Suppressor macrophage treated with lipopolysaccharide for 4 hours (primary cell): ENCODE measurements at places on chromosomes 7 and 10.

DNA sequence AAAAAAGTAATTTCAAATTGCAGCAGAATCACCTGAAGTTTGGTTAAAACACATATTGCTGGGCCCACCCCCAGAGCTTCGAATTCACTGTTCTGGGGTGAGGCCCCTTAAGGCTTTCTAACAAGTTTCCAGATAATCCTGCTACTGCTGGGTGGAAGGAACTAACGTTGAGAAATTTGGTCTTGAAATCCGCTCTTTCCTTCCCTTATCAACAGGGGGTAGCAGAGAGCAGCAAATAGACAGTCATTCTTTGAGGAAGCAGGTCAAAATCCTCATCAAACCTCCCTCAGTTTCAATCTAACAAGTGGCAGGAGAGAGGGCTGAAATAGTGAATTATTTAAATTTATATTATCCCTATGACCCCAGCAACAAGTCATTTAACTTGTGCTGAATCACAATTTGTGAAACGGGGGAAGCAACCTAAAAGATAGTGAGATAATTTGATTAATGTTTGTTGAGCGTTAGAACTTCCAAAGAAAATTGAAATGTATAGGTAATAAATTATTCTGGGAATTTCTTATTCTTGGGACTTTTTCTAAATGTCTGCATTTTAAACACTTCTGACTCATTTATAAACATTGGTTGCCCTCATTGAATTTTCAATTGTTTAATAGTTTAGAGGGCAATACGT is 21.7 kb upstream of the MALSU1 start:
- peak; percentile 81 for DNase-seq

DNA sequence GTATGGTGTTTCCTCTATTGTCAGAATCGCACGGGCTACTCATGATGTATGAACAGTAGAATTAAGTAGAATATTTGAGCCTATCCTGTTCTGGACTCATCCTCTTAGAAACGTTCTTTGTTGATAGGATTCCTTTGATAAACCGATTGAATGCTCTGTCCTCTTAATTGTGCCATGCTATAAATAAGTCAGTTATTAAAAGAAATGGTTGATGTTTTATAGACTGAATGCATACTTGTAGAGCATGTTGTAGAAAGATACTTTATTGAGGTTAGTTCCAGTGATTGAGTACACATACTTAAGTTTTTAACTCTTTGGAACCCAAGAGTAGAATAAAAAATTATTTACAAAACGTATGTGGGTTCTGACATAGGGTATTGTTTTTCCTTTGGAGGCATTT is 54.9 kb upstream of the HBP1 start:
- no peak for DNase-seq

GRCh38 chr7:92840316-92840715 is 3.9 kb upstream of the CDK6 start:
- no peak for DNase-seq

- no peak for DNase-seq
Observed at GRCh38 chr10:110758128-110758765, 113.5 kb upstream of the PDCD4 start.

DNA sequence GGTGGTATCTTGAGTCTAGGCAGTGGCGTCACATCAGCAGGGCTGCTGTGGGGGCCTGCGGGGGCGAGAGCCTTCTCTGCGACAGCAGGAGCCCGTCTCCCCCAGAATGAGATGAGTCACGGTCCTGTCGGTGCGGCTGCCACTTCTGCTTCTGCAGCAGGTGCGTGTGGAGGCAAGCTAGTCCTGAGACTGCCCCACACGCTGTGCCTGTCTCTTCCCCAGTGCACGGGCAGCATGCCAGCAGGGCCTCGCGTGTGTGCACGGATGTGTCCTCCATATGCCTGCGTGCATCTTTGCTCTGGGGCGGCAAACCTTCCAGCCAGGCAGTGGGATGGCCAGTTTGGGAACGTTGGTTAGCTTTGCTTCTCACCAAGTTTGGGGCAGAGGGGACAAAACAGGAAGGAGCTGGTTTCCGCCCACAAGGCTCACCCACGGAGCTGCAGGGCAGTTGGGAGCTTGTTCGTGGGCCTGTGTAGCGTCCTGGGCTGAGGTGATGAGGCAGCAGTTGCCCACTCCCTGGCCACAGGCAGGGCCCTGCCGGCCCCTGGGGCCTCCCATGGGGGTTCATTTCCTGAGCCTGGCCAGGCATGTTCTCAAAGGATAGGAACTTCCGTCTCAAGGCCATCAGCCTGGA is 60.8 kb upstream of the PPIF start:
- peak; percentile 91 for DNase-seq

DNA sequence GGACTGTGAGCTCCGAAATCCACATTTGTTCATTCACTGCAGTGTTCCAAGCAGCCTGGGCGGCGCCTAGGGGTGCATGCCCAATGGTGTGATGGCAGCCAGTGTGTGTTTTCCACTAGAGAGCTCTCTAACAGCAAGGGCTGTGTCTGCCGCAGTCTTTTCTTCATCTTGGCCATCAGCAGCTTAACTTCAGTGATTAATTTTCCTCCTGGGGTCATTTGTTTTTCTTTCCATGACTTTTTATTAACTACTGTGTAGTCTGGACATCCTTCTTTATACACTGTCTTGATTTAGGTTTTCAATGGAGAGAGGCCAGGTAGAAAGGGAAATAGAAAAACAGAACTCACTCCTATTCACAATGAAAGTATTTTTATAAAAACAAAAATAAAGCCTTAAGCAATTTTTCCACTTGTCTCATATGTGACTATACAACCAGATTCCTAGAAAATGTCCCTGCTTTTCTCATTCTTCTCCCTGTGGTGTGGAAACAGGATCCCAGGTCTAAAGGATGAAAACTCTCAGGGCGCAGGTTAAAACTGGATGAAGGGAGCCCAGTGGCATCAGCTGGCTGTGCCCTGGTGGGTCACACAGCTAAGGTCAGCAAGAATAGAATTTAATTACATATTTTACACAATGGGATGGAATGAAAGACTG is 176.8 kb downstream of the PKD1L1 start:
- no peak for DNase-seq

GRCh38 chr10:45427262-45427969 is 53.4 kb downstream of the ALOX5 start:
- DNase-seq = no peak

GRCh38 chr7:6637544-6638229 is 569 bp downstream of the ZNF316 start:
- DNase-seq = peak; percentile 32

DNA sequence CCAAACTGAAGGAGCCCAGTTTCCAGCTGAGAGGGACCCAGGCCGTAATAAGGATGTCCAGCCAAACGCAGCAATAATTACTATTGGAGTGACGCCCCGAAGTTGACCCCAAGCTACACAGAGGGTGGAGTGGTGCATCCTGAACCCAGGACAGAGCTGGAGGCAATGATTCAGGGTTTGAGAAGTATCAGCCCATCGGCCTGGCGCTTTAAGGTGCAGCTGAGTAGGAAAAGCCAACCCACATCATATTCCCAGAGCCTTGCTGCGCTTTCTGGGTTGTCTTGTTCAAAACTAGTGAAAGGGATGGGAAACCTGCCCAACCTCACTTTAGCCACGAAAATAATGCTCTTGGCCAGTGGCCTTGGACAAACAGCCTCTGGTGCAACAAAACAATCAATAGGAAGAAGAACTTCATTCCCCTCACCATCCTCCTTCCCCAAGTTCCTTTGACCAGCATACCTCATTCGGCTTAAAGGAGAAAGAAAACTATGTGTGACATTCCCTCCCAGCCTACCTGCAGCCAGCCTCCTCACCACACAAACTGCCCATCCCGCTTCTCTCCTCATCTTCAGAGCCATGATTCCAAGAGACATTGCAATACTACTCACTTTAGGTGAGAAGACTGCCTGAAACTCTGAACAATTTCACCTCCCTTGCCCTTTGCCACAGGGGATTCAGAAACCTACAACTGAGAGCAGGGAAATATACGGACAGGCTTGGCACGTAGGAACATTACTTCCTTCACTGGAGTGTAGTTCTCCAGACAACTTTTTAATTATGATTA is 217.2 kb upstream of the MKLN1 start:
- DNase-seq = no peak

DNA sequence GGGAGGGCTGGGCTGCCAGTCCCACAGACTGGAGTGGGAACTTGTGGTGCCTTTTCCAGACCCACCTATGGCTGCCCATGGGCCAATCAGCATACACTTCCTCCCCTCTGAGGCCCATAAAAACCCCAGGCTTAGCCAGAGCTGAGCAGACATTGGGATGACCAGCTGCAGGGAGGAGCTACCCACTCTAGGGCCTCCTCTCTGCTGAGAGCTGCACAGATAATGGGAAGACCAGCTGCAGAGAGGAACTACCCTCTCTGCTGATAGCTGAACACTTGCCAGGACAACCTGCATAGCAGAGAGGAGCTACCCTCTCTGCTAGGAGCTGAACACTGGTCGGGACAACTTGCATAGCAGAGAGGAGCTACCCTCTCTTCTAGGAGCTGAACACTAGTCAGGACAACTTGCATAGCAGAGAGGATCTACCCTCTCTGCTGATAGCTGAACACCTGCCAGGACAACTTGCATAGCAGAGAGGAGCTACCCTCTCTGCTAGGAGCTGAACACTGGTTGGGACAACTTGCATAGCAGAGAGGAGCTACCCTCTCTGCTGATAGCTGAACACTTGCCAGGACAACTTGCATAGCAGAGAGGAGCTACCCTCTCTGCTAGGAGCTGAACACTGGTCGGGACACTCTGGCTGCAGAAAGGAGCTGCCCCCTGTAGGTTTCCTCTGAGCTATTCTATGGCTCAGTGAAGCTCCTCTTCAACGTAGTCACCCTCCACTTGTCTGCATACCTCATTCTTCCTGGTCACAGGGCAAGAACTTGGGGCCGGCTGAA is 88.3 kb upstream of the CACUL1 start:
- DNase-seq = no peak

- DNase-seq = no peak
Observed at GRCh38 chr7:148954766-148955165, 70.7 kb upstream of the EZH2 start.

- no peak for DNase-seq
Observed at GRCh38 chr10:47438857-47439474, 44.9 kb downstream of the ANXA8 start.

DNA sequence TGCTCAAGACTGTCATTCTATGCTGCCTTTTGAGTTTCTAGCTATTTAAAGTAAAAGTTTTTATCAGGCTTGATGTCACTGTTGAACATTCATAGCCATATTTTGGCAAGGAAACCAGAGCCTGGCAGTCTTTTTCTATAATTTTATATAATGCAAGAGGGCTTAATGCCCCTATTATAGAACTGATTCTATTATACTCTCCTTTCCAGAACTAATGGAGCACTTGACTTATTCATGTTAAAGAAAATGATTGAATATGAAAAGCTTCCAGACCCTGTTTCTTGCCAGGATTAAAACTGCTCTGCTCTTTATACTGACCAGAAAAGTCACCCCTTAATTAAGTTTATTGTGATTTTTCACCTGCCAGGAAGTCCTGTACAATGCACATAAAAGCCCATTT is 337.6 kb upstream of the CHRM2 start:
- no peak for DNase-seq

- no peak for DNase-seq
Observed at GRCh38 chr7:116574025-116574822, 49.4 kb downstream of the CAV1 start.

DNA sequence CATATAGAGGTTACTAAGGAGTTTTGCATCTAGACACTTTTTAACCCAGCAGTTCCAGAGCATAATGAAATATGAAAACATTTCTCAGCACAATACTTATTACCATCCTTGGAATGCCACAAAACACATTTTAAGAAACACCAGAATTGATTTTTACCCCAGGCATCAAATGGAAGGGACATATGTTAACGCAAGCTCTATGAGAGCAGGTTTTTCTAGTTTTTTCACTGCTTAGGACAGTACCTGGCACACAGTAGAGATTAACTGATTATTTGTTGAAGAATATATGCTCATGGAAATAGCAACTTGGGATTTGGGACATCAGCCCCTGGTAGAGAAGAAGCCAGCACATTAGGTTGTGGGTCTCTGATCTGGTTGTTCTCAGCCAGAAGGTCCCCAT is 67.0 kb upstream of the ARID5B start:
- no peak for DNase-seq

GRCh38 chr10:70575486-70575873 is 27.1 kb downstream of the PRF1 start:
- DNase-seq = no peak

GRCh38 chr7:149881328-149882247 is 7.8 kb downstream of the ATP6V0E2 start:
- no peak for DNase-seq

GRCh38 chr7:87424075-87424474 is 51.4 kb downstream of the ABCB4 start:
- no peak for DNase-seq

GRCh38 chr7:158354861-158355260 is 232.8 kb downstream of the PTPRN2 start:
- DNase-seq = no peak

- peak; percentile 42 for DNase-seq
Observed at GRCh38 chr10:4053940-4054339, 268.9 kb upstream of the KLF6 start.
